ENCODE measurements at places on chromosomes 2 and 18.

DNA sequence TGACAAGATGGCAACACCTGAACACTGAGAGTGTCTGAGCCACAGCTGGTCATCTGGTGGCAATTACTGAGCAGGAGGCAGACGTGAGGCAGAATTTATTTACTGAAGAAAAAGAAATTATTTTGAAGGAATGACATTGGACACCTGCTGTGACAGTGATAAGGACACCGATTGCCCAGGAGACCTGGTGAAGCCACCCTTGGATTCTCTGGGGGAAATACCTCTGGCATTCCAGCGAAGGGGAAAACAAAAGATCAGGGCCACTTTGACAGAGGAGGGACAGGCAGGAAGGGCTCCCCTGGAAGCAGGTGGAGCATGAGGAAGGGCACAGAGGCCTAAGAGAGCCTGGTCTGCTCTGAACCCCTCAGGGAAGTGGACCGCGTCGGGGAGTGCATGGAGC is 85.4 kb upstream of the ALPP start:
- DNase-seq = no peak

DNA sequence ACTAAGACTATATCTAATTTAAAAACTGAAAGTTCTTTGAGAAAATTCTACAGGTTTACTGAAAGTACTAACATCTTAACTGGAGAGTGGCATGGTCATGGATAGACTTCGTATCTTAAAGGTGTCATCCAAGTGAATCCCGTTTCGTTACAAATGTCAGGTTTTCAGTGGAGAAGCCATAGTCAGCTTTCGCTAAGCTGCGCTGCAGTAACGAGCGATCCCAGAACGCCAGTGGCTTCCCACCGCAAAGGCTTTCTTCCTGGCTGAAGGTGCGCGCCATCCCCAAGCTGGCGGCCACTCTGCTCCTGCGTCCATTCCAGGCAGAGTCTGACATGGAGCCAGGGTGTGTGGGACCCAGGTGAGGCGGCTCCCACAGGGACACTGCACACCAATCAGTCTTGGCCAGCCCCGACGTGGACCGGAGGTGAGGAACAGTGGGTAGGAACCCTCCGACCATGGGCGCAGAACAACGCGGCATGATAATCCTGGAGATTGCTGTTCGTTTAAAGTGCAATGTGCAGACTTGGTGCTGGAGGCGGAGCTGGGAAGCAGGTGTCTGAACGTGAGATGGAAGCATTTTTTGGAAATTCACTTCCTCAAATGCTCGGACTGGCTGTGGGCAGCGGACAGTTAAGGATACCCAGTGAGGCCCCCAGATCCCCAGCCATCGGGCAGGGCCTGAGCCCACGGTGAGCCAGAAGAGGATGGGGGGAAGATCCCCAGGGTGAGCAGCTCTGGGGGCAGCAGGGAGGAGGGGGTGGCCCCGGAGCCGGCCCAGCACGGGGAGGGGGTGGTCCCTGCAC is 27.8 kb upstream of the KCNG2 start:
- no peak for DNase-seq

DNA sequence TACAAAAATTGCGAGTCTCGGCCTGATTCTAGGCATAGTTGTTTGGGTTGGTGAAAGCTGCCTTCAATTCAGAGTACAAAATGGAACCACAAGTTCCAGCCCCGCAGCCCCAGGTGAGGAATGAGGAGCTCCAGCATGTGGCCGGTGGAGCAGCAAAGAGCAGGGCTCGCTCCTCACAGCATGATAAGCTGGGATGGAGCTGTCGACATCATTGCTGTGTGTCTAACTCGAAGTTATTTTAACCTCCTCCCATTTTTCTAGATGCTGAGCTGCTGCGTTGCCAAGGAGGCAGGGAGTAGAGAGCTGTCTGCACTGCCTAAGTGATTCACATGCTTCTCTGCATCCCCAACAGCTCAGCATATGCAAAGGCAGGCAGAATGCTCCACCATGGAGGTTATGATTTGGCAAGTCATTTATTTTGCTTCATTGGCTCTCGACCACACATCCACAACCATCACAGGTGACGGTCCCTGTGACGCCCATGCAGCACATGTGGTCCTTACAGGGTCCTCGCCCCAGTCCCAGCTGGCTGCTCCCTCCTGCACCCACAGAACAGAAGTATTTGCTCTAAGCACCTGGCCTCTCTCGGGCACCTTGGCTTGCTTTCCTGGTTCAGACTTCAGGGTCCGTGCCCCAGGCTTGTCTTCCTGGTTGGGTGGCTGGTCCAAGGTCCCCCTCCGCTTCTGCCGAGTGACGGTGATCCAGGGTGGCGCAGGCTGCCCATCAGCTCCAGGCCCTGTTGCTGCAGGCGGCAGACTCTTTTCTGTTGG is 66.0 kb upstream of the MGAT4A start:
- no peak for DNase-seq

DNA sequence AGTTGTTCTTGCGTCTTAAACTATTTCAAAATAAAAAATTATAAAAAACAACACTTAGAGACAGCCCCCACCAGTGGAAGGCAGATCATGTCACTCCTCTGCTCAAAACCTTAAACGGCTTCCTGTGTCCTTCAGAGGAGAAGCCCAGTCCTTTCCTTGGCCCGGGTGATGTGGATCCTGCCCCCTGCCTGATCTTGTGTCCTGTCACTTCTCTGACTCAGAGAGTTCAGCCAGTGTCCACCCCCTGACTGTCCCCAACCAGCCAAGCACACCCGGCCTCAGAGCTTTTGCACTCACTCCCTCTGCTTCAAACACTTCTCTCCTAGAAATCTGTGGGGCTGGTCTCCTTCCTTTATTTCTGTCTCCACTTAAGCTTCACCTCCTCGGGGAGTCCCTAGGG is 35.4 kb downstream of the TOGARAM2 start:
- DNase-seq = no peak

GRCh38 chr2:218329826-218330593 is 26.6 kb upstream of the CATIP start:
- no peak for DNase-seq

DNA sequence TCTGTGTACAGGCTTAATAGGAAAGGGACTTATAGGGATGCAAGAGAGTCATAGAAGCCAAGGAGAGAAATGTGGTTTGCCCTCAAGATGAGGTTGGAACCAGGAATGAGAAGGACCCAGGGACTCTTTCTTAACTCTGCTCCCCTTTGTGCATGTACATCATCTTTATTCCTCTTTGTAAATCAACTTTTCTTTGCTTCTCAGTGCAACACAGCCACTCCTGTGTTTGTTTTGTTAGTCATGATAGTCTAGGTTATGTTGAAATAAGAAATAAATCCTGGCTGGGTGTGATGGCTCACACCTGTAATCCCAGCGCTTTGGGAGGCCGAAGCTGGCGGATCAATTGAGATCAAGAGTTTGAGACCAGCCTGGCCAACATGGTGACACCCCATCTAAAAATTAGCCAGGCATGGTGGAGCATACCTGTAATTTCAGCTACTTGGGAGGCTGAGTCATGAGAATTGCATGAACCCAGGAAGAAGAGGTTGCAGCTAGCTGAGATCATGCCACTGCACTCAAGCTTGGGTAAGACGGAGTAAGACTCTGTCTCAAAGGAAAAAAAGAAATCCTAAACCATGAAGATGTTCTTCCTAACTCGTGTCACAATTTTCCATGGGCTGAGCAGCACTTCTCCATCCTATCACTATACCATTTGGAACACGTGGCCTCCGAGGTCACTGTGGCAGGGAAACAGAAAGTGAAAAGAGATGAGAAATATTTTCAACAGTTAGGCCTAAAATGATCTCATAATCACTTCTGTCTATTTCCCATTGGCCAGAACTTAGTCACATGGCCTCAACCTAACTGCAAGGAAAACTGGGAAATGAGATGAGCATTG is 73.0 kb upstream of the TMEM17 start:
- no peak for DNase-seq

DNA sequence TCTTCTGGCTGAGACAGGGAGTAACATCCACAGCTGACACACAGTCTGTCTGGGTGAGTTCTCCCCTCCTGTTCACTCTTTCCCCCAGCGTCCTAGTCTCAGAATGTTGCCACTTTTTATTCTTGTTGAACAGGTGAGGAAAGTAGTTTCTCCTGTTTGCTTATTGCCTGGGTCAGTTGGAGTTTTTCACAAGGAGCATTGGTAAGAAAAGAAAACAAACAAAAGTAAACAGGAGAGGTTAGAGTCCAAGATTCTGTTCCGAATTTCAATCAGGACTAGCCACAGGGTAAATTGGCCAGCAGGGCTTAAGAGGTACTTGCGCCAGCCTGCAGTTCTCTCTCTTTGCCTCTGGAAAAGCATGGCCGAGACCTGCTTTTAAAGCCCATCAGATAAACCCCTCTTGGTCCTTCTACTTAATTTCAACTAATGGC is 255.0 kb upstream of the EPAS1 start:
- DNase-seq = no peak

DNA sequence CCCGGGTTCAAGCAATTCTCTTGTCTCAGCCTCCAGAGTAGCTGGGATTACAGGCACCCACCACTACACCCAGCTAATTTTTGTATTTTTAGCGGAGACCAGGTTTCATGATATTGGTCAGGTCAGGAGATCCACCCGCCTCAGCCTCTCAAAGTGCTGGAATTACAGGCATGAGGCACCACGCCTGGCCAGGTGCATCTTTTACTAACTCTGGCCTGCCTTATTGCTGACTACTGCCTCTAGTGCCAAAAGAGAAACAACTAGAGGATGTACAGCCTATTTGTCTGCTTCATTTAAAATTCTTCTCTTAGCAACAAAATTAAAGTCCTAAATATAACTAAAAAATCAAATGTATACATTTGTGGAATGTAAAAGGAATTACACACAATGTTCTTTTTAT is 115.4 kb downstream of the BMPR2 start:
- no peak for DNase-seq

DNA sequence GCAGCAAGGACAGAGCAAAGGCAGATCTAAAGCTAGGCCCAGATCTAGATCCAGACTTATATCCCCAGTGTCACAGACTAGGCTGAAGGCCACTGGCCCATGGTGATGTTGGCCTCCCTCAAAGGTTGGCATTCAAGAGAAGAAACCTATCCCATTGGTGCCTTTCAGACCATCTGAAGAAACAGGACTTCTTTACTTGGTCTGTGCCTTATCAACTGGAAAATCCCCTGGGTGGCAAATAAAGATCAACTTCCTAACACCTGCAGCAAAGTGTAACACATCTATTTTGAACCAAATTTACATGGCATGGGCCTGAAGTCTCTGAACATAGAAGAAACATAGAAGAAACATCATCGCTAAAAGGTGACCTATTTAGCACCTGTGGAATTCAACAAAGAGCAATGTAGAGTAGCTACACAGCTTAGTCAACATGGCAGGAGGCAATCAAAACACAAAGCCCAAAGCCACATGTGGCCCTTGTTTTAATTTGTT is 35.8 kb downstream of the METTL4 start:
- DNase-seq = no peak

- DNase-seq = no peak
Observed at GRCh38 chr2:133012847-133013734, 343.1 kb upstream of the LYPD1 start.

- no peak for DNase-seq
Observed at GRCh38 chr2:126839796-126840195, 58.9 kb upstream of the TEX51 start.

DNA sequence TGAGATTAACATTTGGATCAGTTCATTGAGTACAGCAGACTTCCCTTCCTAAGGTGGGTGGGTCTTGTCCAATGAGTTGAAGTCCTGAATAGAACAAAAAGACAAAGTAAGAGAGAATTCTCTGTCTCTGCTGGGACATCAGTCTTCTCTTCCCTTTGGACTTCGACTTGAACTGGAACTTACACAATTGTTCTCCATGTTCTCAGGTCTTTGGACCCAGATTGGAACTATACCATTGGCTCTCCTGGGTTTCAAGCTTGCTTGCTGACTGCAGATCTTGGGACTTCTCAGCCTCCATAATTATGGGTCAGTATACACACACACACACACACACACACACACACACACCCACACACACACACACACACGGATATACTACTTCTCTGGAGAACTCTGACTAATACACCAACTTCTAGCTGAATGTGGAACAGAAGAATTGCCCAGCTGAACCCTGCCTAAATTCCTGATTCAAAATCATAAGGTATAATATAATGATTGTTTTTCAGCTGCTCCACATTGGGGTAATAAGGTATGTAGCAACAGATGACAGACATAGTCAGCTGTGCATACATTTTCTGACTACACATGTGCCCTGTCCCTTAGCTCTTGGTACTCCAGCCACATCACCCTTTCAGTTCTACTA is 214.0 kb downstream of the TGIF1 start:
- no peak for DNase-seq

- no peak for DNase-seq
Observed at GRCh38 chr2:138234265-138234664, 267.3 kb upstream of the SPOPL start.

- no peak for DNase-seq
Observed at GRCh38 chr2:69386360-69386759, 667 bp downstream of the GFPT1 start.

DNA sequence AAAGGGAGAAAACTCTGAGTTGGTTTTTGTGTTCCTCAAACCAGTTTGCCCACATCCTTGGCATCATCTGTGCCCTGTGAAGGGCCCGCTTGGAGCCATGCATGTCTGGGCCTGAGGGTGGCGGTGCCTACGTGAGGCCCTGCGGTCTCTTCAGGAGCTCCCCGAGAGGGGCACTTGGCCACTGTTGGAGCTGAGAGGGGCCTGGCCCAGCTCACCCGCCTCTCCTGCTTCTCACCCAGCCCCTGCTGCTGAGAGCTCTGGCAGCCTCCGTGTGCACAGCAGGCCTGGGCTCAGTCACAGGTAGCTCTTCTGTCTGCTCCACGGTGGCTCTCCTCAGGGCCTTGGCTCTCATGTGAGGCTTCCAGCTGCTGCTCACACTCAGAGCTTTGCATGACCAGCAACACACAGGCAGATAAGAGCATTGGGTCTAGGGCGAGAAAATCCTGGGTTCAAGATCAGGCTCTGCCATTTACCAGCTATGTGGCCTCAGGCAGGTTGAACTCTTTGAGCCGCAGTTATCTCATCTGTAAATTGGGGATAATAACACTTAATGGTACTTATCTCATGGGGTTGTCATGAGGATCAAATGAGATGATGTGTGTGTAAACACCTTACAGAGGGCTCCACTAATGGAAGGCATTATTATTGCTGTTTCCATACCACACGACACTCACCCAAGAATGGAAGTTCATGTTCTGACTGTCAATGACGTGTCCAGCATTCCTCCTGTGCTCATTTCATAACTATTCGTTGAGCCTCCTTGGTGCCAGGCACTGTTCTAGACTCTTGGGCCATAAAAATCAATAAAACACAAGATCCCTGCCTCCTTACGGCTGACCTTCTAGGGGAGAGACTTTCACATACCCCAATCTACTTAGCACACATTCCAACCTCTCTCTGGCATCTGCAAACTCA is 41.6 kb upstream of the PLB1 start:
- DNase-seq = peak; percentile 70

DNA sequence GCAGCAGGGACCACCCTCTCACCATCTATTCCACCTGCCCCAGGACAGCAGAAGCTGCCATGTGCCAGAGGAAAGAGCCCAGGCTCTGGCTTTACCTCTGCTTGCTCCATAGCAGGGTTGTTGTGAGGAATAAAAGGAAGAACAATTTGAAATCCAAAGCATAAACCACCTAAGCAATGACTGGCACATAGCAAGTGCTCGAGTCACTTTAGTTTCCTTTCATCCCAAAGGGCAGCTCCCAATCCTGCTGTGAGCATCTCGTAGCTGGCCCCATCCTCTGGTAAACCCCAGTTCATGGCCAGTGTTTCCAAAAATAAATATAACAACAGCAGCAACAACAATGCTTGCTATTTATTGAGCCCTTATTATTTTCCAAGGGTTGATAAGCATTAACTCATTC is 923.5 kb downstream of the EPHA4 start:
- DNase-seq = no peak

Measured in left lung (tissue), 14 donors.